ENCODE measurements at places on chromosomes 1 and 21.

- no peak for DNase-seq
These were observed 14.5 kb upstream of the TTF2 start for GRCh38 chr1:117045644-117046043.

GRCh38 chr1:58620926-58621325, 43.9 kb upstream of the TACSTD2 start:
- no peak for DNase-seq

GRCh38 chr1:231313661-231314060, 24.0 kb downstream of the EXOC8 start:
- DNase-seq = no peak

DNA sequence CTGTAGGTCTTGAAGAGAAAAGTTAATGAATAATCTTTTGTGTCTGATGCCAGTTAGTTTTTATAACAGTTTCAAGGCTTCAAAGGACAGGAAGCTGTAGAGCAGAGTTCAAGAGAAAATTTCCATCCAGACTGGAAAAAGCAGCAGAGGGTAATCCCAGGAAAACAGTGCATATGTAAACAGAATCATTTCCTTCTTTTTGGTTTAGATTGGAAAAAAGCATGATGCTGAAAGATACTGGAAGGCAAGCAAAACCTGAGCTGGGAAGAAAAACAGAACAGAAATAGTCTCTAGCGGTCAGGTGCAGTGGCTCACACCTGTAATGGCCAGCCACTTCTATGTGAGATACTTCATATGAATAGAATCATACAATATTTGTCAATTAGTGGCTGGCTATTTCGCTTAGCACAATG, 71.9 kb downstream of the ZSWIM5 start:
- no peak for DNase-seq

DNA sequence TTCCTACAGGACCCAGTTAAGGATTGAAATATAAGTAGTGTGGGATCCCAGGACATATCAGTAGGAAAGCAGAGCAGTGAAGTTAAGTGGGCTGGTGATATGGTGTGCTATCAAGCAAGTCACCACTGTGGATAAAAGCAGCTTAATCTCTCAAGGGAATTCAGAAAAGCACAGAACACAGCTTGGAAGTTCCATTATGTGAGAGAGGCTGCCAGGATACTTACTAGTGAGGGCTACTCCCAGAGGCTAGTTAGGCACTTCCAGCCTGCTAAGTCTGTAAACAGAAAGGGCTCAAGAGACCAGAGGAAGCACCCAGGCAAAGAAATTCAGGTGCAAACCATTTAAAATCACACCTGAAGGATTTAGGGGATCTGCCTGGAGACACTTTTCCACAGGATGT, 18.8 kb upstream of the GRIK1 start:
- DNase-seq = no peak

DNA sequence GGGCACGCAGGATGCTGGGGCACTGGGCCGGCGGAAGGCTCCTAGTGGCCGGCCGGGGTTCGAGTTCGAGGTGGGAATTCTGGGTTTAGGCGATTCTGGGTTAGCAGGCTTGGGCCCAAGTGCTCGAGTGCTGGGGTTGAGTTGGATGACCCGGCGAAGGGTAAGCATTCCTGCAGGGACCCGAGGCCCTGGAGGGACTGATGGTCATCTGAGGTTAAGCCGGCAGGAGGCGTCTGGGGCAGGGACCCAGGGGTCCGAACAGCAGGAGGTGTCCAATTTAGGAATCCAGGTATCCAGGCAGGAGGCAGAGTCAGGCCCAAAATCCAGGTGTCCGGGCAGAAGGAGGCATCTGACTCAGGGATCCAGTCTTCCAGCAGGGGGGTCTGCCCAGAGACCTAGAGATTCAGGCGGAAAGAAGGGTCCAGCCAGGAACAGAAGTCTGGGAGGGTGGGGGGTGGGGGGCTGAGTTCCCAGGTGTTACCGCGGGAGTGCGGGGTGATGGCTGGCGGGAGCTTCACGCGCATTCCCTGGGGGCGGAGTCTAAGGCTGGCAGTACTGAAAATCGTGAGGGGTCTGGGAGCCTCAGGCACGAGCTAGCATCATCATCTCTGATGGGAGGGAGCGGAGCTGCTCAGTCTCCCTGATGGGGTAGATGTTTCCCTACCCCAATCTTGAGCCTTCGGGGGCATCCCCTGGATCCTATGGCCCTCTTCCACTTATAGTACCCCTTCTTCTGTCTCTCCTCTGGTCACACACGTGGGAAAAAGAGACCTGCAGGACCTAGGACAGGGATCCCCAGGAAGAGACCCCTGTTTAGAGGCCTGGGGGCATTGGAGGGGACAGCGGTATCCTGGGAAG, 585 bp downstream of the GPR3 start:
- no peak for DNase-seq

DNA sequence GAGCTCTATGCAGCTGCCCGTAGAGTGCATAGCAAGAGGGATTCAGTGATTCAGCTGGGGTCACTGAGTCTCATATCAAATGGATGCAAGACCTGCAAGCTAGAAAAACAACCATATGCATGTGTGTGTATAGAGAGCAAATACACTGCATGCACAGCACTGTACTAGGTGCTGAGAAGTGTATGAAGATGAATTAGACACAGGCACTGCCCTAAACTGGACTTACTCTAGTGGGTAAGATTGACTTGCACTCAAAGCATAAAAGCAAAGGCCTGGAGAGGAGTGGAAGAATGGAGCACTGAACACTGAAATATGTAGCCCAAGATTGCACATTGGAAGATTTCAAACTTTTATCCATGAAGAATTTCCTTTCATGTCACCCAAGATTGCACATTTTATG, 5.5 kb upstream of the GBP1 start:
- no peak for DNase-seq

GRCh38 chr1:61782771-61783170, 40.5 kb downstream of the PATJ start:
- DNase-seq = no peak

GRCh38 chr1:234844479-234845031, 234.6 kb upstream of the IRF2BP2 start:
- DNase-seq = no peak

DNA sequence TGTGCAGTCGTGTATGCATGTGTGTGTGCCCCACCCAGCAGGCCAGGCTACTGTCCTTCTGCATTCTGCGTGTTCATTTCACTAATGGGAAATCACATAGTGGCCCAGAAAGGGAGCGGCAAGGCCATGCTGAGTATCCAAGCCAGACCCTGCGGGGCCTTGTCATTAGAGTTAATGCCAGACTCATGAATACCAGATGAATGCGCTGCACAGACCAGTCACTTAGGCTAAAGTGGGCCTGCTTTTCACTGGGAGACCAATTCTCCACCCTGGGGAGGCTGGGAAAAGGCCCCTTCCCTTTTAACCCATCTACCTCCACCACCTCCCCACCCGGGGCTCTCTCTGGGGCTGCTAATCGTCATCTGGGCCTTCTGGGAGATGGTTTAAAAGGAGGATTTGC, 17.0 kb upstream of the GRIK3 start:
- no peak for DNase-seq

DNA sequence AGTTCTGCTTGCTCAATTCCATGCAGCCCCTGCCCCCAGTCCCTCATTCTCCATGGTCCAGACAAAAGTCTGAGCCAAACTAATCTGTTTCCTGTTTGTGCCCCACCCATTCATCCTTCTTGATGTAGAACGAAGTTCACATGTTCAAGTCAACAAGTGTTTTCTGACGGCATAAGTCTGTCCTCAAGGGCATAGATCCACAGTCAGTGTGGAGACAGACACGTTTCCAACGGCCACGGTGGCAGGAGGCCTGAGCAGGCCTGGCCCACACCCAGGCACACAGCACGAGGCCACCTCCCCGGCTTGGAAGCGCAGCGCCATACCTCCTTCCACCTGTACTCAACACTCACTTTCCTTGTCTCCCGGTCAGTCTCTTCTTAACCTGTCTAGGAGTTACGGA, 16.1 kb downstream of the ADORA1 start:
- no peak for DNase-seq

GRCh38 chr1:150299716-150300115, 6.1 kb downstream of the MRPS21 start:
- DNase-seq = no peak

- no peak for DNase-seq
These were observed 5.1 kb upstream of the SRARP start for GRCh38 chr1:15998929-15999328.

Measured in HCT116 (cell line).